CD4-positive, alpha-beta T cell treated with Interleukin-2 at 100 ng/mL for 4 hours (primary cell): ENCODE measurements at places on chromosomes 16 and 17.
A peak's percentile ranks its signal among the peaks of the same experiment; 100 is the strongest.

- no peak for DNase-seq
These were observed 58.0 kb upstream of the SCNN1B start for GRCh38 chr16:23244122-23244521.

DNA sequence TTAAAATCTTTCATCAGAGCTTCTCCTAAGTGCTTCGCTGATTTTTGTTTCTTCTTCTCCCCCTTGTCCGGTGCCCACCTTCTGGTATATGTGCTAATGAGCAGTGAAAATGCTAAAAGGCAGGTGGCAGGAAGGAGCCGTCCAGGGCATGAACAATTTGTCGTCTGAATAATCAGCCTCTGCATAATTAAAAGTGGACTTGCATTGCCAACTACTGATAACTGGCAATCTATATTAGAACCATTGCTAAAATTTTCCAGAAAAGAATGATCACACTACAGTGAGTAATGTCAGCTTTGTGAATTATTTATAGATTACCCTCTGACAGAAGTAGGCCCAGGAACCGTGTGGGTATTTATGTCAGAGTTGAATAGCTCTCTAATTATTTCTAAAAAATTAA, 28.1 kb downstream of the SERPINF1 start:
- DNase-seq = no peak

DNA sequence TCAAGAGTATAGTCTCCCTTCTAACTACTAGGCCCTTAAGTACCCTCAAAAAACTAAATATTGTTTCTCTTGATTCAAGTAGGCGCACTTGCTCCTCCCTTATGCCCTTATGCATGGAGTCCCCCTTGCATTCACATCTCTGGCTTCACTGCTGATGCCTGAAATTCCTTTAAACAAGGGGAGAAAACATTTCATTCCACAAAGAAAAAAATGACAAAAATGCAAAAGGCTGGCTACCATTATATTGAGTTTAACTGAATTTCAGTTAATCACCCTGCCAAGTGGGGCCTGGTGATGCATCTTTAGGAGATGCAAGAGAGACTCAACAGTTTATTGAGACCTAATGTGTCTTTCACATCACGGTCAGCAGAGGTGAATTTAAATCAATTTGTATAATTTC, 35.6 kb downstream of the CRLF3 start:
- no peak for DNase-seq

GRCh38 chr16:84643180-84643583, 5.1 kb upstream of the KLHL36 start:
- no peak for DNase-seq

DNA sequence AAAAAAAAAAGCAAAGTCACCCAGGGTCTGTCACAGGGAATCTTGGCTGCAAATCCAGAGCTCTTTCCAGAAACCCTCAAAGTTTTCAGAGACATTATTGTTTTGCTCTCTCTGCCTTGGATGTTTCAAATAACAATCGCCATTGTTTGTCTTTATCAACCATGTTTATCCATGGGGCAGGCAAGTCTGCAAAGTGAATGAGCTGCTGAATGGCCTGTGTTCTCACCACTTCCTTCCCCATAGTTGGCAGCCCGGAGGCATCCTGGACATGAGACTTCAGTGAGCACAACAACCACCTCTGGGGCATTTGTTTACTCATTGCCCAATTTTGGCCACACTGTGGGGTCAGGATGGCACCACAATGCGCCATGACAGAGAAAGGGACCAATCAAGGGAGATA, 53.1 kb upstream of the USP7 start:
- DNase-seq = no peak

DNA sequence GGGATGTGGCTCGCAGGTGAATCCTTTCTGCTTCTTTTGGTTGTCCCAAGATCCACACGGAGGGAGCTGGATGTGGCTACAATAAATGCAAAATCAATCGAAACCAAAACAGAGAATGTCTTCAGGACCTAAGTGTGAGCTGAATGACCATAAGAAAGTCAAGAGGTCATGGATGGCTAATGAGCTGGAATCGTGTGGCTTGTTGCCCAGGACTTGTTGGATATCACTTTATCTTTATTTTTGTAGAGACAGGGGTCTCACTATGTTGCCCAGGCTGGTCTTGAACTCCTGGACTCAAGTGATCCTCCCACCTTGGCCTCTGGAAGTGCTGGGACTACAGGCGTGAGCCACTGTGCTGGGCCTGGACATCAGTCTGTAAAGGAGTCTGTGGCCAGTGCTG, 326.8 kb upstream of the N4BP1 start:
- DNase-seq = no peak

DNA sequence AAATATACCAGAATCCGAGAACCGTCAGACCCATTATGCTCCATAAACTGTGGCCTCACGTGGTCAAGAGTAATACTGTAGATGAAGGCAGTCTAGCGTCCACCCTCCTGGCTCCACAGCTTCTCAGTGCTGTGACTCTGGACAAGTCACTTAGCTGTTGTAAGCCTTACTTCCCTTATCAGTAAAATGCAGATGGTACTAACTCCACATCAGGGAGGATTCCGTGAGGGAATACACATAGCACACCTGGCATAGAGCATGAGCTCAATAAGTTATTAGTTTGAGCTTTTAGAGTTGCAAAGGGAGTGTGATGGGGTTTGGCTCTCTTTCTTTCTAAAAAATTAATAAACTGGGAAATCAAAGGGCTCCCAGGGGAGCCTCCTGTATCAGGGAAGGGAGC, 49.9 kb downstream of the CDYL2 start:
- DNase-seq = no peak

DNA sequence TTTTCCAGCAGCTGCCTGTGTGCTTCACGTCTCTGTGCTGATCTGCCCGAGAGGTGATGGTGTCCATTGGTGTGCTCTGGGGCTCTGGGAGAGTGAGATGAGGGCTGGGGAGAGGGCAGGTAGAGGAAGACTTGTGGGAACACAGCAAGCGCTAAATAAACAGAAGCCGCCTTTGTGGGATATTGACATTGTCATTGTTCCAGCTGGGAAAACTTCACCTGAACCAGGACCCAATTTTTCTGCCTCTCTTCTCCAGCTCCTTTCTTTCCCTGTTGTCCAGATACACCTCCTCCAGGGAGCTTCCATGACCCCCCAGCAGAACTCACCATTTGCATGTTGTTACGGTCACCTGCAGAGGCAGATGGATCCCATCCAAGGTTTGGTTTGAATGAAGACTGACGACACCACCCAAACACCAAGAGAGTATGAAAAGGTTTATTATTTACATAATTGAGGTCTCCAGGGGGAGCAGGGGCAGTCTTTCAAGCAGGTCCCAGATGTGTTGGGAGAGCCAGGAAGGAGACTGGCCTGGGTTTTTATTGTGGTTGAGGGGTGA, 3.6 kb upstream of the ITGA3 start:
- no peak for DNase-seq

GRCh38 chr16:13056607-13057006, 155.2 kb downstream of the SHISA9 start:
- DNase-seq = no peak

DNA sequence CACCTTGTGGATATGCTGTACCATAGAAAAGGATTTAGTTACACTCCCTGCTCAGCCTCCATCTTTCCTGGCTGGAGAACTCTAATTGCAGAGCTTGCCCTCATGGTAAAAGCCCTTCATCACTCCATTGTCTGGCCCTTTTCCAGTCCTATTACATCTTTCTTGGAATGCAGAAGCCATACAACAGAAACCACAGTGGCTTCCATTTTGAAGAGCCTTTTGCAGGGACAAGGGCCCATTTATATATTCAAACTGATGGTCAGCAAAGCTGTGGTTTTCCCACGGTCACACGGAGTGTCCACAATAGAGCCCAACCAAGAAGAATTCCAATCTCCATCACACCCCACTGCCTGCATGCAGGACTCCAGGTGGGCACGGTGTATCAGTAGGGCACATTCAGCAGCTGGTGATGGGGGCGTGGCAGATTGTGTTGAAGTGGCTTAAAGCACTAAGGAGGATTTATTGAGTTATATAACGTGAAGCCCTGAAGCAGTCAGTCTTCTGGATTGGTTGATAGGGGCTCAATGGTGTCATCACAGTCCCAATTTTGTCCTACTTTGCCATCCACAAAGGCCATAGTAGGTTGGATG, 20.3 kb downstream of the COPRS start:
- no peak for DNase-seq

DNA sequence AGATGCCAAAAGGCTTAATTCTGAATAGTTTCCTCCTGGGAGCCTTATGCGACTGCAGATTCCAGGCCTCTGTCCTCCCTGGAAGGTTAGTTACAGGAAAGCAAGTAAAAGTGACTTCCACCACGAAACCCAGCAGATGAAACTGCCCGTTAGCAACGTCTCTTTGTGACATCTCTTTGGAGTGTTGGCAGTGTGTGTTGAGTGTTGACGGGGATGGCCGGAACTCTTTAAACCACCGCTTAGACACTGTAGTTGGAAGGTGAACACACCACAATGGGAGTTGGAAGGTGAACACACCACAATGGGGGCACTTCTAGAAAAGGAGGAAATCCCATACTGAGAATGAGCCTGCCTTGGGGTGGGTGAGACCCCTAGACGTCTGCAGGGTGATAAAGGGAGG, 858 bp downstream of the SKAP1 start:
- DNase-seq = peak; percentile 56

- no peak for DNase-seq
These were observed 460.4 kb upstream of the ASIC2 start for GRCh38 chr17:33753452-33753851.

GRCh38 chr16:12144355-12144754, 167.8 kb downstream of the SNX29 start:
- no peak for DNase-seq

DNA sequence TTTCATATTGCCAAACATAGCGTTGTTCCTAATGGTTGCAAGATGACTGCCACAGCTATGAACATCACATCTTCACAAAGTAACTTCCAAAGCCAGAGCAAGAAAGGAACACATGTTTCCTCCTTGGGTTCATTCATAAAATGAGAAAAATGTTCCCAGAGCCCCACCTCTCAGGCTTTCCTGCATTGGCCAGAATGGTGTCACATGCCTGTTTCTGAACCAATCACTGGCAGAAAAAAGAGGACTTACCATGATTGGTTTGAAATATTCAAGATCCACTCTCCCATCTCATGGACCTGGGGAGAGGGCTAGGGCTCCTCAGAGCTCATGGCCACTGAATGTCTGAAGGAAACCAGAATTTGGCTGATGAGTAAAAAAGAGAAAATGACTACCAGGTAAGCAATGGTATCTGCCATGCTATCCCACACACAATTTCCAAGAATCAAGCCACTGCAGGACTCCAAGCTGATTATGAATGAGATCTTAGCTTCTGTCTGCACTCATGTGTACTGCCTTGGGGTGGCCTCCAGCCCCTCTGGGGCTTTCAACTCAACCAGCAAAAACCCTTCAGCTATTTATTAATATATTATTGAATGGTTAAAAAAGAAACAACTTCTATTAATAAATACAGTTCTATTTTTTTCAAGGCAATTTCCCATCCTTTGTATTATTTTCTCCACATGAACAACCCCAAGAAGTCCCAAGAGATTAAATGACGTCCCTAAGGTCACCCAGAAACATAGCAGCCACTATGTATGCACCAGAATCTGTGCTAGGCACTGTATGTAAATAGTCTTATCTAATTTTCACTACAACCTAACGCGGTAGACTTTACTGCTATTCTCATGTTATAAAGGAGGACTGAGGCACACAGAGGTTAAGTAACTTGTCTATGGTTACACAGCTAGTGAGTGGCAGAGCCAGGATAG, 61.4 kb upstream of the TMC5 start:
- no peak for DNase-seq

DNA sequence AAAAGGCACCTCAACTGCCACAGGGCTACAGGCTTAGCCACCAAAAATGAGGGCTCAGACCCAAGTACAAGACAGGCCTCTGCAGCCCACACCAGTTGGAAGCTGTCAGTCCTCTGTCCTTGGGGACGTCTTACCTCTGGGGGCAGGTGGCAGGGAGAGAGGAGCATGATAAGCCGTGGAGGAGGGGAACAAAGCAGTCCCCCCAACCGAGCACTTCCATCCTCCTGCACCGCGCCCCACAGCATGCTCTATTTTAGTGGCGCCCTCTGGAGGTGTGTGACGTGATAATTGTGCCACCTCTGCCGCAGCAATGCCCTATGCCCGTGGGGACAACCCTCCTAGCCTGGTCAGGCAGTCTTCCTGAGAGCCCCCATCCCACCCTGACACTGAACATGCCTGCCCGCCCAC, 13.6 kb downstream of the G6PC3 start:
- DNase-seq = no peak

GRCh38 chr17:75737133-75737962, 16.1 kb downstream of the ITGB4 start:
- DNase-seq = no peak

DNA sequence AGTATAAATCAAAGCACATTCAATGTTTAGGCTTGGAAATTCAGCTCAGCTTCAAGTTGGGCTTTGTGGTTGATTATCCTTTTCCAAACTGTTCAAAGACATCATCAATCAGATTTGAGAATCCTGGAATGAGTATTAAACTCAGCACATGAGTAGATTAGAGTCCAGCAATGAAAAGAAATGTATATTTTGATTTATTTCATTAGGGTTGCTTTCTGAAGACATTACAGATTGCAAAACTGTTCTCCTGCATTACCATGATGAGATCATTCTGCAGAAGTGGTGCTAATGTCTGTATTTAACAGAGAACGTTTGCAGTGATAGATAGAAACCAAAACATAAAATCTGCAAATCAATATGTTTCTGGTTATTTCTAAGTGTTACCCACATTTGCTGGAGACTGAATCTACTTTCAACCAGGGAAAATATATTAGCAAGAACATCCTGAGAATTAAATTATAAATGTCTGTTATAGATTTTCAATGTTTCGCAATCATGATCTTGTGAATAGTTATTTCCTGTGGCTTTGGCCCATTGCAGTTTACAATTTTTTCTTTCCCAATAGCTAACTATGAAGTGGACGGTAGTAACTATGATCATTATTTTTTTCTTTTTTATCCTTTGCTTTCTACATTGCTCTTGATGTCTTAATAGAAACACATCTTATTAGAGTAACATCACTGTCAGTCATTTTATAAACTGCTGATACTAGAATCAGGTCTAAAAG, 1125.7 kb upstream of the GOT2 start:
- no peak for DNase-seq

DNA sequence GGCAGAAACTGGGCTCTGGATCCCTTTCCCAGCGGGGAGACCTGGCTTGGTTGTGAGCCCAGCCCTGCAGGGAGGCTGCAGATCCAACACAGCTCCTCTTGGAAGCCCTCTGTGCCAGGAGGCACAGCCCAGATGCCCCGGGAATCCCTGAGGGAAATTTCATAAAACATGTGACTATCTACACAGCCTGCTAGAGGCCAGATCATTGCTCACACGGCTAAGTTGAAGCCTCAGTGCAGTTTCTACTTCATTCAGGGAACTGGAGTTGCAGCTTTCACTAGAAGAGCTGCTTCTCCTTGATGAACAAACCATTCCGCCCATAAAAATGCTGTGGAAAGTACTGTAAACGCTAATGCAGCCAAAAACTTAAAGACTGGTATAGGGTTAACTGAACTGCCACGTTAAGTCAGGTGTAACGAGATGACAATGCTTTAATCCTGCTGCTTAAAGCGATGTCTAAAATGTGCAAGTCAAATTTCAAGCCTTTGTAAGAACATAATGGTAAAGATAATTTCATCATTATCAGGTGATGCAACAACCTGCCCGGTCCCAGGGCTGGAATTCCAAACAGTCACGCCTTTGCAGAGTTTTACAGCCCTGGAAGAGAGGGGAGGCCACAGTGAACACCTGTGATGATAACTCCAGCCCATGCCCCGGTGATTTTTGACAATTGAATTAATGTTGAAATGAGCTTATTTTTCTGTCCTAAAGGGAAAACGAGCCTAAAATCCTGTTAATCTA, 172.5 kb downstream of the ZFHX3 start:
- no peak for DNase-seq
